ENCODE measurements at places on chromosomes 7 and 10.

GRCh38 chr10:123636598-123637325 is 29.4 kb upstream of the GPR26 start:
- DNase-seq, result no peak

- no peak for DNase-seq
Measured at GRCh38 chr10:131662851-131663250, 238.0 kb upstream of the PPP2R2D start.

GRCh38 chr10:97445357-97445721 is 467 bp downstream of the EXOSC1 start:
- DNase-seq, result no peak

GRCh38 chr10:123309731-123310130 is 155.5 kb downstream of the BUB3 start:
- no peak for DNase-seq

GRCh38 chr10:43843321-43844101 is 194.8 kb upstream of the ZNF32 start:
- no peak for DNase-seq

- DNase-seq, result no peak
Measured at GRCh38 chr7:41910940-41911600, 208.2 kb upstream of the INHBA start.

- no peak for DNase-seq
Measured at GRCh38 chr10:10975647-10976046, 42.0 kb upstream of the CELF2 start.

DNA sequence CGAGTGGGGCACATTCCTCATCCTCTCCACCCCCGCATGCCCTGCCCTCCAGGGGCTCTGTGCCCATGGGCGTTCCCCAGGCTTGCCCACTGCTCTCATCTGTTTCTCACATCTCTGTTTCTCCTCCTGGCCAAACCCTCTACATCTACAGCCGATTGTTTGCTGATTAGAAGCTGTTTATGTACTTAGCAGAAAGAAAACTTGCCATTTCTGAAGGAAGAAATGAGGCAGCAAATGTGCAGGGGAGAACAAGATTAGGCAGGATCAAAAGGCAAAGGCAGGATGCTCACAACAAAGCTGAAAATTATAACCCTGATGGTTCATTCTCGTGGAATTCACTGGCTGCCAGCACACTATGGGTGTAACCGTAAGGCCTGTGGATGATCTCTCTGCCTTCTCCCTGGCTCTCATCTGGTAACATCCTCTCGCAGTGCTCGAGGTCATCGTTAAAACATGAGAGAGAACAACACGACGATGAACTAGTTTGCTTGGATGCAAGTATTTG is 111.6 kb upstream of the KLF14 start:
- no peak for DNase-seq

DNA sequence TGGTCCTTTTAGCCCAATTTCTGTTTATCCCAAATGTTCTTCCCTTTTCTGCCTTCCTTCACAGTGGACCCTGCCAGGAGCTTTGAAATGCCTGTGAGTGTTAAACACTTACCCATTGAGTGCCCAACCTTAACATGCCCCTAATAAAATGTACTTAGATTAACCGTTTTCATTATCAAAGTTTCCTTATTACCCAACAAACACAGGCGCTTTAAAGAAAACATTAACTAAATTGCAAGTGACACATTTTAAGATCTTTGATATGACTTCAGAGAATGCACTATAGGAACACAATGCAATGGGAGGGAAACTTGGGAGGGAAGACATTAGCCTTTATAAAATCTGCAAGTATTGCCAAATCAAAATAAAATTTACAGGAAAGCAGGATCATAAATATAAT is 177.0 kb downstream of the CFTR start:
- DNase-seq, result no peak

DNA sequence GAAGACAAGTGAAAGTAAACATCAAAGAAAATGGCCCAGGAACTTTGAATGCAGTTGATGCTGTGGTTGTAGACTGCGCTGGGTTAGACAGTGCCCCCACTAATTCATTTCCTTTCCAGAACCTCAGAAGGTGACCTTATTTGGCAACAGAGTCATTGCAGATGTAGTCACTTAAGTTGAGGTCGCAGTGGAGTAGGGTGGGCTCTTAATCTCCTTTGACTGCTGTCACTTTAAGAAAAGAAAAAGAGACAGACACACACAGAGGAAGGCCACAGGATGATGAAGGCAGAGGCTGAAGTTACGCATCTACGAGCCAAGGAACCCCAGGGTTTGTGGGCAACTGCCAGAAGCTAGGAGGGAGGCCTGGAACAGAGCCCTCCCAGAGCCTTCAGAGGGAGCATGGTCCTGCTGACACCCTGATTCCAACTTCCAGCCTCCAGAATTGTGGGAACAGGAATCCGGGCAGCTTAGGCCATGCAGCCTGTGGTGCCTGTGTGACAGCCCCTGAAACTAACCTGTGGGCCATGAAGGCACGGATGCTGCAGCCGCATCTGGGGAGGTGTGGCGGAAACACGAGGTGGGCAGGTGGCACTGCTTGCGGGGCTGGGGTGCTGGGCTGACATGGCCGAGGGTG is 107.6 kb downstream of the PRKAG2 start:
- no peak for DNase-seq

Measured in activated gamma-delta T cell (primary cell).